ENCODE measurements at places on chromosomes 2 and 18.

DNA sequence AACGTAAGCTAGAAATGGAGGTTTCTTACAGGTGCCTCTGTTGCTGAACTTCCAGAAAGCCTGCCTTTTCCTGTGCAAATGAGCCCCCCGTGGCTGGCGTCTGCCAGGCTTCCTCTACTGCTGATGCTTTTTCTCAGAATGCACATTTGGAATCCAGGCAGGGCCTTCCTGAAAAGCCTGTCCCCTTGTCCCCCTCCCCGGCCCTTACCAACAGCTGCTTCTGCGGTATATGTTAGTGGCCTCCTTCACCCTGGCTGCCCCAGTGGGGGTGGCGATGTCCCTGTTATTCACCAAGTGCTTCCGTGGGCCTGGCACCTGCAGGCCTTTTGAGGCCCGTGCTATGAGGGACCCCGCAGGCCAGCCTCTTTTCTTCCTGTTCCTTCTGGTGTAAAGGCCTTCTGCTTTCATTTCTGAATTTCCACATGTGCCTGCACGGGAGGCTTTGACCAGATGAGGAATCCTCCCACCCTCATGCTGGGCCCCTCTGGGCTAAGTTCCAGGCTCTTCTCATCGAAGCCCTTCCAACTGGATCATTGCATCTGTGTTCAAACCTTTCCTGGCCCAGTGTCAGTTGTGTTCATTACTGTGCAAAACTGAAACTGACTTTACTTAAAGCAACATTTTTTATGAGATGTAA lies 10.4 kb downstream of the CNDP2 start:
- no peak for DNase-seq
- H3K27me3 ChIP-seq: no peaks in the 10 kb centered on the region
- H3K27ac ChIP-seq: no peak overlapping the region
- no peak overlapping the region for H3K4me3 ChIP-seq

DNA sequence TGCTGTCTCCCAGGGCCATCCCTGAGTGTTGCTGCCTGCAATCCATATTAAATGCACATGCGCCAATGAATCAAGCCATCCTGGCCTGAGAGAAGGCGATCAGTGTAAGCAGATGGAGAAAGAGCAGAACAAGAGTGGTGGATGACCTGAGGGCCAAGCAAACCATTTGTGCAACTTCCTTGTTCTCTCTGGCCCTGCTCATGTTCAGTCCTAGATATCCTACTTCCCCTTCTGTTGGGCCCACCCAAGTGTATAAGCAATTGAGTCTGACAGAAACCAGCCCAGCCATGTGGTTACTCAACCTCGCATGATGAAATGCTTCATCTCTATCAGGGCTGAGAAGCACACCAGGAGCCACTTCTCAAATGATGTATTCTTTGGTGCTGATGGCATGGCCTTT lies 383.1 kb upstream of the ID2 start:
- DNase-seq: peak; percentile 44
- H3K4me1 ChIP-seq: no peaks in the 10 kb centered on the region
- no peaks in the 10 kb centered on the region for H3K27me3 ChIP-seq
- H3K36me3 ChIP-seq: no peaks in the 10 kb centered on the region
- no peak overlapping the region for H3K27ac ChIP-seq
- H3K4me3 ChIP-seq: no peak overlapping the region

DNA sequence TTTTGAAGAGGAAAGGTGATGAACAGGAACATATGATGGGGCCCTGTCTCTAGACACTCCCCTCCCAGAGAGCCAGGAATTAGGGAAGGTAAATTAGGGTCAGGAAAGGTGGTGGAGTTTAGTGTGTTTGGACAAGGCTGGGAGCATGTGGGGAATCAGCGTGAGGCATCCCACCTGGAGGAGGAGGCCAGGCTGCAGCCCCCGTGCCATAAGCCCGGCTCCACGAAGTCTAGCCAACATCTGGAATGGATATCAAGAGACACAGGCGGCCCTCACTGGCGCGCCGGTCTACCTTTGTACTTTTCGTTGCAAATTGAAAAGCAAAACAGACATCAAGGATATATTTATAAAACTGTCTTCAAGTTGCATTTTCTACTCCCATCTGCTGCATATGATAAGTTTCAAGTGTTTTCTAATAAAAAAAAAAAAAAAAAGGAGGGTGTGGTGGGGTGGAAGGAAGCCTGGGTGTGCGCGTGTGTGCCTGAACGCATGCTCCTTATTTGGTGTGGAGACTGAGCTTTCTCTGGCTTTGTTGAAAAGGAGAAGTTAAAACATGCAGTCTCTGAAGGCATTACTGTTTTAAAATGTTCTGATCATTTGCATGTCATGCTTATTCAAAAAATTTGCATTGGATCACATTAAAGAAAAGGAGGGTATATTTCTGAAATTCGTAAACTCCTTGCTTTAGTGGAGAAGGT lies 546.7 kb upstream of the ID2 start:
- H3K36me3 ChIP-seq: no peaks in the 10 kb centered on the region
- no peak overlapping the region for H3K27ac ChIP-seq
- no peak for DNase-seq
- no peak overlapping the region for H3K4me3 ChIP-seq

DNA sequence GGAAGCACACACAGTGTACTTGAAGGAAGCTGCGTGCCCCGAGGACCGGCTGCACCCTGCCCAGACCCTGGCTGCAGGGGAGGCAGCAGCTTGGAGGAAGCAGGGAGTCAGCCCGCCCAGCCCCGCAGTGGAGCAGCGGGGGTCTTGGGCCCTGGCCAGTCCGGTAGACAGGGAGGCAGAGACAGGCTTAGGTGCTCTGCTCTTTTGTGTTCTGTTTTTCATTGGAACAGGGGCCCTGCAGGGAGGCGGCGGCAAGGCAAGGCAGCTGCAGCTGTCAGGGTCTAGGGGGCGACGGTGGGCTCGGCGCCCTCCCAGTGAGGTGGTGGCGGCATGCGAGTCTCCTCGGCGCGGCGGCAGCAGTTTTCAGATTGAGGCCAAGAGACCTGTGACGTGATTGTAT lies 53.3 kb upstream of the TFCP2L1 start:
- DNase-seq: no peak
- peaks cover 25% of the 10 kb centered on the region for H3K36me3 ChIP-seq
- no peaks in the 10 kb centered on the region for H3K4me1 ChIP-seq
- no peaks in the 10 kb centered on the region for H3K27me3 ChIP-seq

GRCh38 chr18:55475467-55475866 lies 112.5 kb downstream of the TCF4 start:
- H3K36me3 ChIP-seq: no peaks in the 10 kb centered on the region
- no peak overlapping the region for H3K27ac ChIP-seq
- no peak for DNase-seq

All from trophoblast cell (in vitro differentiated cells and primary cell).